Stimulated activated CD4-positive, alpha-beta T cell treated with anti-CD3 and anti-CD28 coated beads, TNF-alpha, amount 100 ng/mL, for 1 hour (primary cell): ENCODE measurements at places on chromosomes 5 and 9.

GRCh38 chr5:142548739-142549275 is 137.1 kb downstream of the FGF1 start:
- no peak for DNase-seq

DNA sequence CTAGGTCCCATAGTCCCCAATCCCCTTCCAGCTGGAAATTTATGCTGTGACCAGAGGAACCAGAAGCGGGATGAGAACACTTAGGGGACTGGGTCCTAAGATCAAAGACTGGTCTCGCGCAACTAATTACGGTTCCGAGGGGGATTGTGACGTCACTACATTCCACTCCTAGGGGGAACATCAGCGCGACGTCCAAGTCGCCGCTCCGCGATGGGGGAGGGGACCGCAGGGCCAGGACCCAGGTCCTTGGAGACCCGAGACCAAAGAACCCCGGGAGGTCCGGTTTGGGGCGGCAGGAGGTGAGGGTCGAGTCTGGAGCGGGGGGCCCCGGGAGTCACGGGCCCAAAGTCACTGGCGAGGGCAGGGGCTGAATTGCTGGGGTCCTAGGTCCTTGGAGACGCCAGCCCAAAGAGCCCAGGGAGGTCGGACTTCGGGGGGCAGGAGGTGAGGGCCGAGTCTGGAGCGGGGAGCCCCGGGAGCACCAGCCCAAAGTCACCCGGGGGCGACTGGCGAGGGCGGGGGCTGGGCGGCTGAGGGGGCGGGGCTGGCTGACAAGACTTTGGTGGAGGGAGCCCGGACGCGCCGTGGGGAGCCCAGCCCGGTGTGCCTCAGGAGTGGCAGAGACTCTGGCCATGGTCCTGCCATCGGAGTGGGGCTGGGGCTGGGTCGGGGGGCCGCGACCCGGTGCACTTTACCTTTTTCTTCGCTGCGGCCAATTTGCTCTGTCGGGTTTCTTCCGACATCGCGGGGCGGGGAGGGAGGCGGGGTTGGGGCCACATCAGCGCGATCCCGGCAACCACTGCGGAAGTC is at the start of gene GOLGA2:
Gene GOLGA2, minus strand, starts transcription at position 810 of the 810 bp plus-strand sequence. Its CDS starts 31 bp downstream, at position 779.
- DNase-seq: no peak

DNA sequence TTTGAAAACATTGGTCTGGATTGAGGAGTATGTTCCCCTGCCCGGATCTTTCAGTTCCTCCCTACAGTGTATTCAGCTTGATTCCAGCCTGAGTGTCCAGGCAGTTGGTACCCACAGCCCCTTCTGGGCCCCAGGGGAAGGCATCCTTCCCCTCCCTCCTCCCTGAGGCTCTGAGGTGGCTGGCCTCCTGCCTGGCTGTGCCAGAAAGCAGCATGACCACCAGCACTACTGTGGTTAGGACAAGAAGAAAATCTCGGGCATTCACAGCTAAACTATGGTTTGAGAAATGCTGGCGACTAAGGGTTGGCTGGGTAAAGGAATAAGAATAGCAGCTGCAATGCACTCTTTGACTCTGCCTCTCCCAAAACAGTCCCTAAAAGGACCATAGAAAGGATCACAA is 84.6 kb upstream of the LIFR start:
- DNase-seq: no peak

GRCh38 chr9:32672469-32672868 is 37.0 kb upstream of the TAF1L start:
- no peak for DNase-seq

- DNase-seq: no peak
Observed at GRCh38 chr5:160036243-160036642, 27.3 kb downstream of the TTC1 start.

DNA sequence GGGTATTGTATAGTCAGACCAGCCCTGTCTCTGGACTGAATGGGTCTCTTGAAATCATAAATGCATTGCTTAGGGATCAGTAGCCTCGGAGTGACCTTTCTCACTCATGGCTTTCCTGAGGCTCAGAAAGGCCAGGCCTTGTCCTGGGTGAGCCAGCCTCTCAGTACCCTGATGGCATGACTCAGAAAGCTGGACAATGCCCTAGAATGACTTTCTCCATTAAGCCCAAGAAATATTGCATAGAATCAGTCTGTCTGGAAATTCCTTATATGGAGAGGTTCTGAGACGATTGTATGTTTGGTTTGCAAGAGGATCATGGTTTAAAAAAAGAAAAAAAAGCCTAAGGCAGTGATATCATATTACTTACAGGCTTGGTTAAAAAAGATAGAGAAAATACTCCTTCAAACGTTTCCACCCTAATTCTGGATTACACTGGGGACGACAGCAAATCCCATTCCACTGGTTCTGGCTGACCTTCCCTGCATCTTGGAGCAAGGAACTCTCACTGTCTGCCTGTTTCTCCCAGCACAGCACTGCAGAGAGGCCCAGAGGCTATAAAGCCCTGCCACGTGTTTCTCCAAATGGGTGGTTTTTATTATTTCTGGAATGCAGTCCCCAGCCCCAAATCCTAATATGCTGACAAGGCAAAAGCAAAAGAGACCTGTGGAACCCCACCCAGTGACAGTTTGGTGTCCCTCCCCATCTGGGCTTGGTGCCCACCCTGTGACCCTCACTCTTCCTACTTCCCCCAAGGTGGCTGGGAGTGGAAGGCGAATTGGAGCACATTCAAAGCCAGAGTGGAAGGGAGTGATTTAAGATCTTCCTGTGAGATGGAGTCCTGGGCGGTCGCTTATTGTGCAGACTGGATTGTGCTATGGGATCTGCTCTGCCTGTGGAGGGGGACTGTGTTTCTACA is 34.4 kb downstream of the MAP1B start:
- DNase-seq: no peak

DNA sequence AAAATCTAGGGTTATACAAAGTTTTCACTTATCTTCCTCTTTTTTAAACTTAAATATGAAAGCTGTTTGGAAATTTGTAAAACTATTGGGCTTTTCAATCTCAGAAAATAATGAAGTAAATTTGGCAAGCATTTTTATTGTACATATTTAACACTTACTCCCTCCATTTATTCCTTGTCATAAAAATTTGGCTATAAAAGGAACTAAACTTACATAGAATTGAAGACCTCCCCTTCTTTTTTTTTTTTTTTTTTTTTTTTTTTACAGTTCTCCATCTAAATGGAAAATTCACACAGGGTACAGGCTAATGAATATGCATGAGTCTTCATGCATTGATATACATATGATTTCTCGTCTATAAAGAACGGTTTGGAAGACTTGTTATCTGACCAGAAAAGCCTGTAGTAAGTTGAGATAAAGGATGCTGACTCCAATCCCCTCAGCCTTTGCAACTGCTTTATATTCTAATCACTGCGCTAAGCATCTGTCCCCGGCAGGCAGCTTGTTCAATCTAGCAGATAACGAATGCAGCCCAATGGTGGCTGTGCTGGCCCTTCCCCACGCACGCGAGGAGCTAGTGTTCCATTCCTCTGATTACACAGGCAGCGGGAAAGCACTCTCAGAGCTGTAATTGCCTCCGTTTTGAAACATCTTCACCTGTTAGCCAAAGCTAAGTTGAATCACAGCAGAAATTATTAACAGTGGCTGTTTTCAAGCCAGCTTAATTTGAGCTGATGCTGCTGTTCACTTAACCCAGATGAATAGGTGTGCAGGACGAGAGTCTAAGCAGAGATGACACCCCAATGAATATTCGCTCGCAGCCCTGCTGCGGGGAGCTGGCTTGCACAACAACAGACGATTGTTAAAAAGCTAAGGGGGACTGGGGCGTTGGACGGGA is 453.8 kb upstream of the ZNF608 start:
- no peak for DNase-seq

GRCh38 chr5:116702776-116703175 is 128.2 kb upstream of the SEMA6A start:
- no peak for DNase-seq

GRCh38 chr9:126604059-126605055 is 9.4 kb upstream of the LMX1B start:
- DNase-seq: no peak

- DNase-seq: no peak
Observed at GRCh38 chr9:12584656-12585522, 108.3 kb upstream of the TYRP1 start.

DNA sequence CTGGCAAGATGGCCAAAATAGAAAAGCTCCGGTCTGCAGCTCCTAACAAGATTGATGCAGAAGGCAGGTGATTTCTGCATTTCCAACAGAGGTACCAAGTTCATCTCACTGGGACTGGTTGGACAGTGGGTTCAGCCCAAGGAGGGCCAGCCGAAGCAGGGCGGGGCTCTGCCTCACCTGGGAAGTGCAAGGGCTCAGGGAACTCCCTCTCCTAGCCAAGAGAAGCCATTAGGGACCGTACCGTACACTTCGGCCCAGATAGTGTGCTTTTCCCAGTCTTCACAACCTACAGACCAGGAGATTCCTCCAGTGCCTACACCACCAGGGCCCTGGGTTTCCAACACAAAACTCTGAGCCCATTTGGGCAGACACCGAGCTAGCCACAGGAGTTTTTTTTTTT is 277.8 kb downstream of the SLCO4C1 start:
- no peak for DNase-seq

- DNase-seq: no peak
Observed at GRCh38 chr5:32265902-32266301, 46.8 kb downstream of the MTMR12 start.

GRCh38 chr9:8284884-8285283 is 485.3 kb upstream of the DMAC1 start:
- DNase-seq: no peak

GRCh38 chr5:82717738-82718137 is 359.5 kb downstream of the TMEM167A start:
- DNase-seq: no peak

DNA sequence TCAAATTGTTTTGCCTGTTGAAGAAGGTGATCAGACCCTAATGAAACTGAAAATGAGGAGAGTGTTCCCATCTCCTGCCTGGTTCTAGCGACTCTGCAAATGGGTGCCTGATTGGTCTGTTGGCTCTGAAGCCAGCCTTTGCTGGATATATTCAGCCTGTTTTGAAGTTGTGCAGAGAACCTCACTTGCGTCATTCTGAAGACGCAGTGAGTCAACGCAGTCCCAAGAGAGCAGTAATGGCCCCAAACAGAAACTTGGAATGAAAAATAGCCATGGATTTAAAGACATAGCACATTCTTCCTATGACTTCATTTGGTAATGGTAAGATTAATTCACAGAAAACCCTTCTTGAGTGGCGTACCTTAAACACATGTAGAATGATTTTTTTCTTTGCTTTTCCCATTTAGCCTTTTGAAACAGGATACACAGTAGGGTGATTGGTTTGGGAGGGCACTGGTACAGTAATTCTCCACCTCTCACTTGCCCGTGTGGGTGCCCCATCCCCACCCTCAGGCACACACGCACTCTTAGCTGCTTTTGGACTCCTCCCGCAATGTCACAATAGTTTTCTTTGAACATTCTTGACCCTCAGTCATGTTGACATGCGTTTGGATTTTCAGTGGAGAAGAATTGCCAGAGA is 54.1 kb upstream of the ABL1 start:
- DNase-seq: no peak

DNA sequence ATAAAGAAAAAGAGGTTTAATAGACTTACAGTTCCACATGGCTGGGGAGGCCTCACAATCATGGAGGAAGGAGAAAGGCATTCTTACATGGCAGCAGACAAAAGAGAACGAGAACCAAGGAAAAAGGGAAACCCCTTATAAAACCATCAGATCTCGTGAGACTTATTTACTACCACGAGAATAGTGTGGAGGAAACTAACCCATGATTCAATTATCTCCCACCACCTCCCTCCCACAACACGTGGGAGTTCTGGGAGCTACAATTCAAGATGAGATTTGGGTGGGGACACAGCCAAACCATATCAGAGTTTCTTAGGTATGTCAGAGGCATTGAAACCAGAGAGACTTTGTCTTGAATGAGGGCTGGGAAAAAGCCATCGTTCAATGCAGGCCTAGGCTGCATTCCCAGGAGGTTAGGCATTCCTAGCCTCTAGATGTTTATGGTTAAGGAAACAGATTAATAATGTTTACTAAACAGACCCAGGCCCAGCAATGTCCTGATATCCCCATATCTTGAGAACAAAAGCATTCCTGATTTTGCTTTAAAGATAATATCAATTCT is 7.5 kb upstream of the PAIP1 start:
- no peak for DNase-seq

DNA sequence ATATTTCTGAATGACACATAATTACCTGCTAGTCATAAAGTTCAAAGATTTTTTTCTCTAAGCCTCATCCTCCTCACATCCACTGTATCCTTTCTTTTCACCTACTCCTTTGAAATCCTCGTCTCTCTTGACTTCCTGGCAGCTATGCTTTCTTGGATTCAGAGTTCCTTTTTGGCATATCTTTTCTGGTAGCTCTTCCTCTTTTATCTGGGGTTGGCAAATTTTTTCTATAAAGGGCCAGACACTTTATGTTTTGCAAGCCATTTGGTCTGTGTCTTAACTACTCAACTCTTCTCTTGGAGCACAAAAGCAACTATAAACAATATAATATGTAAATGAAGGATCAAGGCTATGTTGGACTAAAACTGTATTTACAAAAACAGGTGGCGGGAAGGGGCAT is 197.5 kb downstream of the KIAA0825 start:
- no peak for DNase-seq

- DNase-seq: no peak
Observed at GRCh38 chr5:159910207-159910842, 6.0 kb upstream of the ADRA1B start.

GRCh38 chr5:157989296-157989695 is 130.4 kb upstream of the CLINT1 start:
- no peak for DNase-seq

DNA sequence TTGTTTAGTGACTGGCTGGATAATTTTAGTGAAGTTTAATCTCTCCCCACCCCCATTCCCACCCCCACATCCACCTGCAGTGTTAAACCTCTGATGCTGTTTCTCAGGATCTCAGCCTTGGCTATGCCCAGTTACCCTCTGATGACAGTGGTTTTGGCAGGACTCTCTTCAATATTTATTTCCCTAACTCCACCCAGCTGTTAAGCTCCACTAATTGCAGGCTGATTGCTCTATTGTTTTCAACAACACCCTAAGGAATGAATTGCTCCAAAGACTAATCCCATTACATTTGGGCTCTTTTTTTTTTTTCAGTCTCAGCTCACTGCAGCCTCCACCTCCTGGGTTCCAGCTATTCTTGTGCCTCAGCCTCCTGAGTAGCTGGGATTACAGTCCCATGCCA is 46.3 kb downstream of the PHAX start:
- no peak for DNase-seq

GRCh38 chr5:179975713-179976134 is 68.0 kb upstream of the TBC1D9B start:
- DNase-seq: no peak

DNA sequence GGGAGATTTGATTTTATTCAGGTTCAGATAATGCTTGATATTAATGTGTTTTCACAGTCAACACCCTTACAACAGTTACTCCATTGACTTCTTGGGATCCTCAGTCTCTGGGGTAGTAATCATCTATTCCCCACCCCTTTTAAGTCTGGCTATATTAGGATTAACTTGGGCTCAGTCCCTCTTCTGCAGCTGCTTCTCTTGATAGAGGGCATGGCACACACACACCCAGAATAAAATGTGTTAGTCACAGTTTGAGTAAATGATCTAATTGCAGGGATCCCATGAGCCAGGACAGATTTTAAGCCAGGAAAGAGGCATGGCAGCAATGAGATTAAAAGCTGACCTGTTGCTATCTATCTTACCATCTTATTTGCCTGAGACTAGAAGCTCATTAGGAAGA is 53.7 kb upstream of the VLDLR start:
- DNase-seq: no peak

- DNase-seq: no peak
Observed at GRCh38 chr9:107108342-107109130, 174.5 kb upstream of the RAD23B start.

- no peak for DNase-seq
Observed at GRCh38 chr9:6788162-6789016, 30.6 kb downstream of the KDM4C start.
